GOT3 (cell line): ENCODE measurements at places on chromosomes 16 and 17.
A peak's percentile ranks its signal among the peaks of the same experiment; 100 is the strongest.

GRCh38 chr17:21295036-21295952 is 10.8 kb downstream of the MAP2K3 start:
- DNase-seq = no peak

- DNase-seq = no peak
These were observed 23.8 kb downstream of the TSC2 start for GRCh38 chr16:2071454-2072202.

GRCh38 chr17:79925242-79925957 is 86.2 kb upstream of the CBX4 start:
- DNase-seq = no peak

GRCh38 chr17:42406615-42407288 is 16.3 kb downstream of the CAVIN1 start:
- DNase-seq = no peak

DNA sequence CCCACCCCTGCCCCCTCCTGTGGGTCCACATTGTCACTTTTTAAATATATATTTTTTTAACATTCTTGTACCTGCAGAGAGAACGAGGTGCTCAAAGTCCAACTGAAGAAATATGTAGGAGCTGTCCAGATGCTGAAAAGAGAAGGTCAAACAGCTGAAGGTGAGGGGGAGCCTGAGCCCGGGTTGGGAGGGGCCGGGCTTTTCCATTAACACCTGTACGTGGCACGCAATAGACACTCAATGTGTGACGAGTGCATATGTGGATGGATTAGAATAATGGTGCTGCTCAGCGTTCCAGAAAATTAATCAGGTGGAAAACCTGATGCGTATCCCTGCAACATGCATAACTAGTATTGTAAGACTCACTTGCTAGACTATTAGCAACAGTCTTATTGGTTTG is 223.0 kb downstream of the SNX29 start:
- DNase-seq = no peak

- DNase-seq = no peak
These were observed 105.1 kb downstream of the CHD9 start for GRCh38 chr16:53159781-53160436.

- DNase-seq = no peak
These were observed 13.2 kb downstream of the ZFPM1 start for GRCh38 chr16:88466175-88466862.

DNA sequence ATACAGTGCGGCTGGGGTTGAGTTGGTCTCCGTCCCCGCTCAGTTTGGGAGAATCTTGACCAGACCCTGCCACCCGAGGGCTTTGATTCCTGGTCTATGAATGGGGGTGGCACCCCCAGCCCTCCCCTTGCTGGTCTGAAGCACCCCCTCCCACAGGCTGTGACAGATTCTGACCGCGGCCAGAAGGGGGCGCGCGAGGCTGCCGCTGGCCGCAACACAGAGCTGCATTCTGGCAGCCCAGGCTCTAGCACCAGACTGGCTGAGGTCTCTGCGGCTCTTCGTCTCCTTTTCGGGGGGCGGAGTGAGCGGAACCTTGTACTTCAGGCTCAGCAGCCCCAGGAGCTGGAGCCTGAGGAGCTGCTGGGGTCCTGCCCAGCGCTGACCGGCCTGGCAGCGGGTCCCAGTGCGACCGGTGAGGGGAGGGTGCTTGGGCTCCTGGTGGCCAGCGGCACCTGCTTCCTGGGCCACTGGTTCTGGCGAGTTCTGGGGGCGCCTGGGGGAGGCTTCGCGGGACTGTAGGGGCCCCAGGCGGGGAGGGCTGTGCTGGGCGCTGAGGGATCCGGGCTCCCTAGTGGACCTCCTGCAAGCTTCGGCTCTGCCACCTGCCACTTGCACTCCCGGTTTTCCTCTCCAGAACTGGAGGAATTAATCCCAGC is 1011.6 kb downstream of the KCNJ18 start:
- DNase-seq = no peak

DNA sequence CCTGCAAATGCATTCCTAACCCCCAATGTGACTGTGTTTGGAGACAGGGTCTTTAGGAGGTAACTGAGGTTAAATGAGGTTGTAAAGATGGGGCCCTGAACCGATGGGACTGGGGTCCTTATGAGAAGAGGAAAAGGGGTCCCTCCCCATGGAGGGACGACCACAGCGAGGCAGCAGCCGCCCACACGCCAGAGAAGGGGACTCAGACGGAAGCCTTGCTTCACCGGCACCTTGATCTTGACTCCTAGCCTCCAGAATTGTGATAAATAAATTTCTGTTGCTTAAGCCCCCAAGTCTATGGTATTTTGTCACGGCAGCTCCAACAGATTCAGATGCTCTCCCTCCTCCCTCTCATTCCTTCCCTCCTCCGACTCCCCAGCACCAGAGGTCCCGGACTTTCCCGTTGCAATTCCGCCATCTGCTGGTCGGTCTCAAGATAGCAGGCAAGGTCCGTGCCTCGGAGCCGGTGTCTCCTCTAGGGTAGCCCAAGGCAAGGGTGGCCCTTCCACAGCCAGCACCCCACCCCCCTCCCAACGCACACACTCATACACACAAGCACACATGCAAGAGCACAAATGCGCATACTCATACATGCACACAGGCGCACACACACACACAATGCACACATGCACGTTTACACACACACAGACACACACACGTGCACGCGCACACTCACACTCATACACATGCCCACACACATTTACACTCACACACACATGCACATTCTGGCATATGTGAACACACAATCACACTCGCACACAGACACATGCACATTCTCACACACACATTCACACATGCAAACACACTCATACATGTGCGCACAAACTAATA is 23.1 kb upstream of the C16orf78 start:
- peak; percentile 27 for DNase-seq

DNA sequence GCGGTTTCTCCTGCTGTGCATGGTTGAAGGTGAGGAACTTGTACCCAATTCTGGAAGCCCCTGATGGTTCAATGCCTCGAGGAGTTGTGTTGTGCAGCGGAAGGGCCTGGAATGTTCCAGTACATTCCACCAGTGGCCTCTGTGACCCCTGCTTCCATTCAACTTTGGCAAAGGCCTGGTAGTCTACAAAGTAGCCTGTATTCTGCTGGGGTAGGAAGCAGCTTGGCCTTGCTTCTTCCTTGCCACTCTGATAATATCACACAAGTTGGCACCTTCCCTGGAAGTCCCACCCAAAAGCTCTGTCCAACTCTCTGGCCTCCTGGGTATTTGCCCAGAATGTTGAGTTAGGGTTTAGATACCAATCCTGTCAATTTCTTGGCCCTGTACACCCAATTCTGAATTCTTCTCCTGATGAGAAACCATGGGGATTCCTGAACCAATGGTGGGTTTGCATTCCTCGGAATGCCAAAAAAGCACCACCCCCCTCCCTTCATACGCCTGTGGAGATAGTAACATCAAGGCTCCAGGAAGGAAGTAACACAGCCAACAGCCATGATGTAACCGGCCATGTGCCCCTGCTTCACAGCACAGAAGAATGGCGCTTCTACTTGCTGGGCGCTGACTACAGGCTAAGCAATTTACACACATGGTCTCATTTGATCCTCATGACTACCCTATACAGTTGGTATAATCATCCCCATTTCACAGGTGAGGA is 11.8 kb upstream of the FAM117A start:
- no peak for DNase-seq
